ENCODE measurements at places on chromosomes 5 and 9. TPM values are rescaled to one million over a fixed set of nuclear protein-coding genes. Genes with fewer than 3 reads are reported as not detected.
A peak's percentile ranks its signal among the peaks of the same experiment; 100 is the strongest.

The PAM gene
- 67.6 TPM for total RNA-seq

GRCh38 chr5:179161901-179162300, 101.7 kb downstream of the ZNF354C start:
- DNase-seq: no peak

GRCh38 chr9:135336722-135337527, 142.7 kb upstream of the PPP1R26 start:
- no peak for DNase-seq

The NR5A1 gene
- not detected for total RNA-seq

The FBP2 gene
- total RNA-seq: not detected

The FOXD4 gene
- total RNA-seq: not detected

The FOXD4L4 gene
- not detected for total RNA-seq

The SPATA31D4 gene
- not detected for total RNA-seq

- peak; percentile 71 for DNase-seq
Observed at GRCh38 chr9:3793971-3794383, 268.2 kb upstream of the RFX3 start.

DNA sequence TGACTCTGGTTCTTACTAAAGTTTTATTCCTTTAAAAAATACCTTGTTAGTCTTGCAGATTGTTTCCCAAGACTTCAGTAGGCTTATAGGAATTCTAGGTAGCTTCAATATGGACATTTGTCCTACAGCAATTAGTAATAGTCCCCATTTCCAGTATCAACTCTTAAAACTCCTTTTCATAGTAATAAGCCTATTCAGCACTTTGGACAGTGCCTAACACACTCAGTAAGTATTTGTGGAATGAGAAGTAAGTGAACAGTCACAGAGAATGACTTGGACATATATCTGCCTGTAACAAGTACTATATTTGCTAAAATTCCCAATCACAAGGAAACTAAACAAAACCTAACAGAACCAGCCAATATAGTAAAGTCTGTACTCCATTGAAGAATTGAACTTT, 1291.8 kb upstream of the DMAC1 start:
- no peak for DNase-seq

GRCh38 chr5:23014825-23015224, 161.7 kb upstream of the CDH12 start:
- no peak for DNase-seq

DNA sequence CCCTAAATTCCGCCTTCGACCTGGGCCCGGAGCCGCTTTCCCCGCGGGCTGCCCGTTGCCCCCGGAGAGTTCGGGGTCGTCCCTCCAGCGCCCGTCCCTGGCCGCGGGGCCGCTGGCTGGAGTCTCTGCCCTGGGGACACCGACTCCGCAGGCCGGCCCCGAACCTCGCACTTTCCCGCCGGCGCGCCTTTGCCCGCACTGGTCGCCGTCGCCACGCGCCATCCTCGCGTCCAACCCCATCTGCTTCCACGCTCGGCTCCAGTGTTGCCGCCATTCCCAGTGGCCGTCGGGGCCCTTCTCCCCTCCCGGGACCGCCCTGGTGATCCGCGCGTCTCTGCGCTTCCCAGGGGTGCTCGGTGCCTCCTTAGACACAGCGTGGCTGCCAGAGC, 11.0 kb downstream of the LHX3 start:
- no peak for DNase-seq

The KCNN2 gene
- total RNA-seq: not detected

- DNase-seq: no peak
Observed at GRCh38 chr5:97628031-97628430, 445.0 kb upstream of the RIOK2 start.

The ECSCR gene
- not detected for total RNA-seq

- DNase-seq: no peak
Observed at GRCh38 chr9:90915693-90916092, 114.1 kb downstream of the SYK start.

GRCh38 chr9:12204512-12204911, 488.7 kb upstream of the TYRP1 start:
- no peak for DNase-seq

The ENTPD8 gene
- not detected for total RNA-seq

The HTR1A gene
- not detected for total RNA-seq

GRCh38 chr5:24407466-24407865, 237.3 kb downstream of the CDH10 start:
- DNase-seq: no peak

GRCh38 chr9:87601176-87601575, 103.5 kb downstream of the DAPK1 start:
- no peak for DNase-seq

The DBH gene
- total RNA-seq: not detected

The TLX3 gene
- not detected for total RNA-seq

The BRD9 gene
- 20.4 TPM for total RNA-seq

GRCh38 chr9:91211919-91212318, 149.8 kb downstream of the AUH start:
- DNase-seq: peak; percentile 44

DNA sequence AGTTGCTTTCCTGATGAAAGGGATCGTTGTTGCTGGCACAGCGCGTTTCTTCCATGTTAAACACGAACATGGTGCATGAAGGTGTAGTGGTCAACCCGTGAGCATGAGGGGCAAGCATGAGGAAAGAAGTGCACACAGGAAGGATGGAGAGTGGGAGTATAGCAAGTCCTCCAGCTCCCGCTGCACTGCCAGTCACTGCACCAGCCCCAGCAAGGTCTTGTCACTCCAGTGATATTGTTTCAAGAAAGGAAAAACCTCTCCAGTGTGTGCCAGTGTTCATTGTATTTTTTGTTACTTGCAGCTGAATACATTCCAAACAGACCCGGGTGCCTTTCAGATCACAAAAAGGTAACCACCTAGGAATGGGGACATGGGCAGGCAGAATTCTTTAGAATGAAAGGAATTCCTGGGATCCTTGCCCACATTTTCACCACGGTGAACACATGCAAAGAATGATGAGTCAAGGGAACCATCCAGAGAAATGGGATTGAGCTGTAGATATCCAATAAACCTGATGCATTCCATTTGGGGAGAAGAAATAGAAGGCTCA, 186.3 kb downstream of the AOPEP start:
- DNase-seq: peak; percentile 79

The OR1Q1 gene
- total RNA-seq: not detected

DNA sequence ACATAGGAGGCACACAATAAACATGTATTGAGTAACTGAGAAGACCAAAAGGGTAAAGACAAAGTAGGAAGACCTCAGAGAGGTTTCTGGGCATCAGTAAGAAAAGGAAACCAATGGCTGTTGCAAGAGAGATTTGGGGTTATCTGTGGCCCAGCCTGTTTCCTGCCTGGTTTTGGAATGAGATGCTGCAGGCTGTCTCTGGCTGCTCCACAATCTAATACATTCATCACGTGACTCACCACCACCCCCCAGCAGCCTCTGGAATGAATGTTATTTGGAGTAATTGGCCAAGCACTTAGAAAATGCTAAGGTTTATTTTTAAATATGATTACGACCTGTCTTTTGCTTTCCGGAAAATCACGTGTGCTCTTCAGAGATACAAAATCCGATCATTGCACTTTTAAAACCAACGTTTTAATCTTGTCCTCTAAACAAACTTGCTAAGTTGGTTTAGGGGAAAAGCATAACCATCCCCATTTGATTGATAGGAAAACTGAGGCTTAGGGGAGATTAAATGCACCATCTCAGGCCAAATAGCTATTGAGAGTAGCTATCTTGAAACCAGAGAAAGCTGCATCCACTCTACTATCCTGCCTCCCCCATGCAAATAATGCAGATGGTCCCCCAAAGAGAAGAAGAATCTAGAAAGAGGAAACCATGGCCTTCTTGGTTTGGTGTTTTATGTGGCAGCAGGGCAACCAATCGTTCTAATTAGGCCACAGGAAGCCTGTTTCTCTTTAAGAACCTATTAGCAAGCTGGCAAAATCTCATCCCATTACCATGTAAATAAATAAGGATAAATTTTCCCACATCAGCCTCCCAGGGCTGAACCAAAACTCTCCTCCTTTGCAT, 151.8 kb upstream of the ADRA1B start:
- peak; percentile 33 for DNase-seq

The FGF18 gene
- 3.6 TPM for total RNA-seq

DNA sequence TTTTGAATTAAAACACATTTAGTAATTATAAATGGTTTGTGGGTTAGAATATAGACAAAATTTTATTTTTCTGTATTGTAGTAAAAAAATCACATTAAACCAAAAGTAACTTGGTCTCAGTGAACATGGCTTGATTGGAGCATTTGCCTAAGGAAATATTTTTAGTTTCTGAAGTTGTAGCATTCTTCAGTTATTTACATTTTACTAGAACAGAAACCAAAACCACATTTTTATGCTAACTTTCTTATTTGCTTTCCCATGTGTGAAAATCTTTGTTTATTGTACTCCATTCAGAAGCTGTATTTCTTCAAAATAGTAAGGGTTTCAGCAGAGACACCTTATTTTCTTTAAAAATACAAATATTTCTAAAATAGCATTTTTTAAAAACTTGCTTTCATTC, 129.9 kb downstream of the SGCD start:
- no peak for DNase-seq

- peak; percentile 16 for DNase-seq
Observed at GRCh38 chr5:89437450-89438435, 554.8 kb upstream of the MEF2C start.

The RIMOC1 gene
- total RNA-seq: 4.0 TPM

The NUTM2F gene
- not detected for total RNA-seq

DNA sequence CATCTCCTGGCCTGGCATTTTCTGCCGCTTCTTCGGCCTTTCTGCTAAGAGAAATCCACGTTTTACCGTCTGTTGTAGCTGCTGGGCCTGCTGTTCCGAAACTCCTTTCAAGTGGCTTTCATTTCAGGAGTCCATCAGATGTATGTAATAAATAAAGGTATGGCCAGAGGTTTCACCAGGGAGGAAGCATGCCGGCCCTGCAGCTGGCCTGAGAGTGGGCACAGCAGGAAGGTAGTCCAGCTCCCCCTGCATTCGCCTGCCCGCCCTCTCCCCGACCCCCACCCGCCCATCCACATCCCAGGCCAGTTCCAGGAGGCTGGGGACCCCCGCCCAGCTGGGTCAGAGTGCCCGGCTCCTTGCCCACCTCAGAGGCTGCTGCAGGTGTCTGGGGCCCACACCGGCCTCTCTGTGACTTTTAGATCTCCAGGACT, 46.4 kb upstream of the EXOC3 start:
- no peak for DNase-seq

DNA sequence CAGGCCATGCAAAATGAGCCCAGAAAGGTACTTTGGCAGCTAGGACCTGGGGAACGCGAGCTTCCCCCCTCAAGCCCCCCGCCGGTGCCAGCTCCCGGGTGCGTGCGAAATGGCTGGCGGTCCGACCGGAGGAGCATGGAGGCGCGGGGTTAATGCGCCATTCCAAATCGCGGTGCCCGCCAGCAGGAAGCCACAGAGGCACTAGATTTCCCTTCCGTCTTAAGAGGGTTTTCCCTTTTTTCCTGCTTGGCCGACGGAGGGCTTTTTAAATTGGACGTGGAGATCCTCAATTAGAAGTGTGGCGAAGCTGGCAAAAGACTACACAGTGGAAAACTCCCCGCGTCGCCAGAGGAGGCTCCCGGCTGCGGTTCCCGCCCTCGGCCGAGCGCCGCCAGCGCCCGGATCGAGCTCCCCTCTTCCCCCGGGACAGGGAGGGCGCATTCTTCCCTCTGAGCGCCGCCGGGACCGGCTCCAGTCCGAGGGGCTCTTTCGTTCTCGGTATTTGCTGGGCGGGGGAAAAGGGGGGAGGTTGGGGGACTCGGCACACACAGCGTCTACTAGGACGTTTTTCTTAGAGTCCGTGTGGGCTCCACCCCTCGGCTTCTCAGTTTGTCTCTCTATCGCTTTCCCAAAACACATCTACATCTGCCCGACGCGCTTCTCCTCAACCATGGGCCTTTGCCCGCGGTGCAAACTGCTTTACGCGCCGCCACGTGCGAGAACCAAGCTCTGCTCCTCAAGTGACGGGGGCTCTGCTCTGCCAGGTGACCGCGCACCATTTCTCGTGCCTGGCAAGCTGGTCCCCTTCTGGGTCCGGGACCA, 3.0 kb downstream of the GDNF start:
- no peak for DNase-seq

DNA sequence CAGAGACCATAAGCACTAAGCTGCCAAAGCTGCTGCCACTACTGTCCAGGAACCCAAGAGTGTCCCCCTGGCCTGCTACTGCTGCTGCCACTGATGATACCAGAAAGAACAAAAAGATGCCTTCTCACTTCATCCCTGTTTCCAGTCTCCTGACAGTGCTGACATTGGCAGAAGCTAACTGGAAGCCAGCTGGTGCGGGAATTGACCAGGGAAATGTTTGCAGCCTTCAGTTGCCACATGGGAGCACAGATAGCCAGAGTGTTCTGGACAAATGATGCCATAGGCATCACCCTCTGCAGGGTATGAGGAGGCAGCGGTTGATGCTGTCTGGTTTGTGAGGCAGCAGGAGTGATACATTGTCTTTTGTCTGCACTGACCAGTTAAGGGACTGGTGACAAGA, 258.4 kb downstream of the ZSWIM6 start:
- no peak for DNase-seq

GRCh38 chr5:96614110-96614691, 48.0 kb upstream of the CAST start:
- DNase-seq: peak; percentile 72

- peak; percentile 86 for DNase-seq
Observed at GRCh38 chr9:75914883-75915452, 24.5 kb downstream of the PCSK5 start.

Measured in Caki2 (cell line).